ENCODE measurements at places on chromosomes 2 and 18. TPM values are rescaled to one million over a fixed set of nuclear protein-coding genes. Genes with fewer than 3 reads are reported as not detected.
A peak's percentile ranks its signal among the peaks of the same experiment; 100 is the strongest.

The GAREM2 gene
- 0.66 TPM for total RNA-seq

The MAL gene
- not detected for total RNA-seq

The VPS4B gene
- 48.0 TPM for total RNA-seq

The ESPNL gene
- total RNA-seq = 1.3 TPM

The TRABD2A gene
- total RNA-seq = 14.4 TPM

The SCYGR1 gene
- not detected for total RNA-seq

The KIDINS220 gene
- 91.7 TPM for total RNA-seq

The NGEF gene
- total RNA-seq = under 0.01 TPM

The RTP5 gene
- total RNA-seq = not detected

The HK2 gene
- total RNA-seq = 19.3 TPM

- H3K27ac ChIP-seq = no peak overlapping the region
- H3K36me3 ChIP-seq = no peaks in the 10 kb centered on the region
- no peaks in the 10 kb centered on the region for H3K4me1 ChIP-seq
- no peak overlapping the region for H3K4me3 ChIP-seq
- no peaks in the 10 kb centered on the region for H3K27me3 ChIP-seq
Observed at GRCh38 chr2:55063226-55063625, 13.0 kb upstream of the RTN4 start.

- H3K27ac ChIP-seq = no peak overlapping the region
- DNase-seq = peak; percentile 25
- H3K27me3 ChIP-seq = no peaks in the 10 kb centered on the region
- no peaks in the 10 kb centered on the region for H3K36me3 ChIP-seq
Observed at GRCh38 chr2:160465002-160465401, 28.6 kb downstream of the RBMS1 start.

DNA sequence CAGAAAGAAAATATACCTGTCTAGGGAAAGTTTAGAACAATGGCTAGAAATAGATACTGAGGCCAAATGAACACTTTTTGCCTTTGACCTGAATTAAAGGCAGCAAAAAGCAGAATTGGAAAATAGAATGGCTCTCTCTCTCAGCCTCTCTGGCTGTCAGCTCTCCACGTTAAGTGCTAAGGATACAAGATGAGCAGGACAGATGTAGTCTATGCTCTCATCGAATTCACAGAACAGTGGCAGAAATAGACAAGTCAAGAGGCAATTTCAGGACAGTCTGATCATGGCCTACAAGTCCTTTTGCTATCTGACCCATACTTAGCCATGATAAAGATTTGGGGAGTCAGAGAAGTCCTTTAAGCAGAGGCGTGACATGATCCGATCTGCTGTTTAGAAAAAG, 120.2 kb upstream of the CREB1 start:
- H3K36me3 ChIP-seq = no peaks in the 10 kb centered on the region
- no peaks in the 10 kb centered on the region for H3K27me3 ChIP-seq
- no peak for DNase-seq

DNA sequence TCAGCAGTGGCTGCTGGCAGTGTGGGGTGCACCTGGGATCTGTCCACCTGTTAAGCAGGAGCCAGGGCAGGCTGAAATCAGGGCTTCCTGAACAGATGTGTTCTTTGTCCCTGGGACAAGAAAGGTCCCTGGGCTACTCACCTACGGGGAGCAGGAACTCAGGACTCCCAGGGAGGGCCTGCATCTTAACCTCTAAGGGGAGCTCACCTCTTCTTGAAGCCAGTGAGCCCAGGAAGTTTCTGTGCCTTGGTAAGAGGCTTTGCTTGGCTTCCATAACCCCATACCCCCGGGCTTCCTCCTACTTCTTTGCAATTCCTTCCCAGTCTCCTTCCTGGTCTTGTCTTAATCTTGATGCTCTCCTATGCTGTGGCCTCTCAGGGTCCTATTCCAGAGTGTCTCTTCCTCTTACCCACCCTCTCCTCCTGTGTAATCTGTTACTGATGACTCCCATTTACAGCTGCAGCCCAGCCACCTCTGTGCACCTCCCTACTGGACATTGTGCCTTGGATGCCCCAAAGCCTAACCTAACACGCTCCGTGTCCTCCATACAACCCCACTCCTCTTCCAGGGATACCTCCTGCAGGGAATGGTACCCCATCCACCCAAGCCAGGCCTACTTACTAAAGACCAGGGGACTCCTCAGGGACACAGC, 55.7 kb upstream of the MAPRE3 start:
- no peak overlapping the region for H3K27ac ChIP-seq
- no peak for DNase-seq
- H3K4me1 ChIP-seq = no peaks in the 10 kb centered on the region
- peaks cover 50% of the 10 kb centered on the region for H3K27me3 ChIP-seq
- H3K36me3 ChIP-seq = no peaks in the 10 kb centered on the region

- H3K4me3 ChIP-seq = no peak overlapping the region
- no peaks in the 10 kb centered on the region for H3K27me3 ChIP-seq
- DNase-seq = no peak
- no peaks in the 10 kb centered on the region for H3K36me3 ChIP-seq
- peaks cover 3% of the 10 kb centered on the region for H3K4me1 ChIP-seq
Observed at GRCh38 chr2:36348721-36349120, 6.9 kb upstream of the CRIM1 start.

DNA sequence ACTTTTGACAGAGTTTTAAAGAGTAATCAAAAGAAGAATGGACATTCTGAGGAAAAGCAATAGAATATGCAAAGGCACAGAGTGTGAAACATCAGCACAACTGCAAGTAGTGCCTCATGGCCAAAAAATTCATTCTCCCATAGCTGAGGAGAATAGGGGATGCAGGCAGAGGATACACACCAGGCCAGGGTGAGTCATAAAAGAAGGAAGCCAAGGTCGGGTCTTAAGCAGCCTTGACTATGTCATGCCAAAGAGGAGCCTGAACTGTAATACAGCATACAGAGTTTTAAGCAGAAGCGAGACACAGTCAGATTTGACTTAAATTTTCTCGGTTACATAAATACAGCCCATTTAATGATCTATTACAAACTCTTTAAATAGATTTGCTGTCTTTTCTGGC, 165.0 kb downstream of the LNPK start:
- DNase-seq = peak; percentile 96
- no peaks in the 10 kb centered on the region for H3K36me3 ChIP-seq
- H3K27me3 ChIP-seq = no peaks in the 10 kb centered on the region
- H3K4me3 ChIP-seq = no peak overlapping the region
- H3K27ac ChIP-seq = no peak overlapping the region

GRCh38 chr18:35376393-35376741, 770 bp downstream of the ZNF396 start:
- no peak overlapping the region for H3K27ac ChIP-seq
- H3K4me1 ChIP-seq = peaks cover 6% of the 10 kb centered on the region
- H3K4me3 ChIP-seq = peak overlapping the region; percentile 62

GRCh38 chr2:193303464-193303863, 1108.7 kb upstream of the TMEFF2 start:
- no peaks in the 10 kb centered on the region for H3K4me1 ChIP-seq
- no peak overlapping the region for H3K4me3 ChIP-seq
- H3K36me3 ChIP-seq = no peaks in the 10 kb centered on the region
- no peaks in the 10 kb centered on the region for H3K27me3 ChIP-seq
- no peak for DNase-seq
- H3K27ac ChIP-seq = no peak overlapping the region

DNA sequence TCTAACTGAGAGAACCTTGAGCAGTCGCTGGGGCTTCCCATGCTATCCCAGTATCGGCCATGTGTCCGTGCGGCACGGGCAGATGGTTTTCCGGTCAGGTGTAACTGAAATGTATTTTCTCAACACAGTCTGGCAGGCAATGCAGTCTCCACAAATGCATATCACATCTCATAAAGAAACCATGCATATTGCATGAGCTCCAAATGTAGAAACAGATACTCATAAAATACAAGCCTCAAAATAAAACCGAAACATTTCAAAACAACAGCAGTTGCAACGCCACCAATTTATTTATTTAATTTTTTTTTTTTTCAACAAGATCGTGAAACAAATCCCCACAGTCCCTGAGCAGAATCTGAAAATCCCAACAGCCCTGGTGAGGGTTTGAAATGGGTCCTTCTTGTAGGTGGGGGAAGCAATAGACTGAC, 299.4 kb downstream of the LPIN1 start:
- no peaks in the 10 kb centered on the region for H3K36me3 ChIP-seq
- no peak overlapping the region for H3K4me3 ChIP-seq
- DNase-seq = no peak
- H3K4me1 ChIP-seq = peaks cover 9% of the 10 kb centered on the region

DNA sequence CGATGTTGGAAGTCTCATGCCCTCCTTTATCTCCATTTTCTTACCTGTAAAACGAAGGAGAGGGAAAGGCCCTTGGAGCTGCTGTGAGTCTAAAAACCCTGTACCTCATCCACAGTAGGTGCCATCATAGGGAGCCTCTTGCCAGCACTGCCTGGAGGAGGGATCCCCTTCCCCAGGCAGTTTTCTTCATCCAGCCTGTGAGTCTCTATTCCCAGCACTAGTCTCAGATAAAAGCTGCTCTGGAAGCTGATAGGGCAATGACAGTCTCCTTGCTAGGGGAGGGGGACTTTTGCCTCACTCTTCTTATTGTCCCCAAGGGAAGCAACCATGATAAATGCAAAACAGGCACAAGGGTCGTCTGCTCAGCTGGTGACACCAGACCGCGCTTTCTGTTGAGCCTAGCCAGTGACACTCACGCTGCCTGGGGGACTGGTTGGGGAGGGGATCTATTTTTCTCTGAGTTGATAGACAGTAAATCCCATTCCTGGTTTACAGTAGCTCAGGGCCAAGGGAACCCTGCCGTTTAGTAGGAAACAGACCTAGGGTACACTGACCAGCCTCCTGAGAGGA, 139.5 kb upstream of the NABP1 start:
- H3K4me3 ChIP-seq = no peak overlapping the region
- no peaks in the 10 kb centered on the region for H3K36me3 ChIP-seq
- H3K27me3 ChIP-seq = no peaks in the 10 kb centered on the region

DNA sequence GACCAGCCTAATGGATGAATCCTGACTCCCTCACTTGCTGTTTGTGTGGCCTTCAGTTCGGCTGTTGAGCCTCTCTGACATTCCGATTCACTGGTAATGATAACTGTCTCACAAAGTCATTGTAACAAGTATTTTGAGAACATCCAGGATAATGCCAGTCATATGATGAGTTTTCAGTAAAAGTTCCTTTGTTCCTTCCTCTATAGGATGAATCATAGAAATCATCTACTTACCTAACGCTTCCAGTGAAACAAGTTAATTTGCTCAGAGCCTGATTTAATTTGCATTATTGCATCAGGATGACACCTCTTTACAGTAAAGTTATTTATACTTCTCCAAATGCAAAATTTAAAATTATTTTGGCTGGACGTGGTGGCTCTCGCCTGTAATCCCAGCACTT, 32.0 kb downstream of the RAB31 start:
- DNase-seq = no peak
- no peaks in the 10 kb centered on the region for H3K27me3 ChIP-seq
- peaks cover 17% of the 10 kb centered on the region for H3K4me1 ChIP-seq
- no peak overlapping the region for H3K4me3 ChIP-seq

- DNase-seq = no peak
- no peak overlapping the region for H3K27ac ChIP-seq
- no peak overlapping the region for H3K4me3 ChIP-seq
- no peaks in the 10 kb centered on the region for H3K27me3 ChIP-seq
Observed at GRCh38 chr2:118264232-118264990, 176.1 kb downstream of the INSIG2 start.

- H3K4me1 ChIP-seq = no peaks in the 10 kb centered on the region
- no peak for DNase-seq
- no peak overlapping the region for H3K4me3 ChIP-seq
- H3K27ac ChIP-seq = no peak overlapping the region
- no peaks in the 10 kb centered on the region for H3K36me3 ChIP-seq
Observed at GRCh38 chr2:113707106-113707505, 49.3 kb downstream of the SLC35F5 start.

GRCh38 chr18:2337552-2338141, 233.7 kb downstream of the METTL4 start:
- H3K36me3 ChIP-seq = no peaks in the 10 kb centered on the region
- H3K4me3 ChIP-seq = no peak overlapping the region
- peak; percentile 50 for DNase-seq
- H3K27me3 ChIP-seq = no peaks in the 10 kb centered on the region

- DNase-seq = no peak
- H3K36me3 ChIP-seq = no peaks in the 10 kb centered on the region
- no peak overlapping the region for H3K4me3 ChIP-seq
- H3K4me1 ChIP-seq = no peaks in the 10 kb centered on the region
- H3K27ac ChIP-seq = no peak overlapping the region
- no peaks in the 10 kb centered on the region for H3K27me3 ChIP-seq
Observed at GRCh38 chr2:8067784-8068336, 614.0 kb upstream of the ID2 start.

GRCh38 chr2:134074619-134075018, 179.3 kb upstream of the MGAT5 start:
- H3K4me1 ChIP-seq = no peaks in the 10 kb centered on the region
- no peak overlapping the region for H3K4me3 ChIP-seq
- H3K27ac ChIP-seq = no peak overlapping the region
- H3K36me3 ChIP-seq = no peaks in the 10 kb centered on the region

GRCh38 chr2:214550786-214551185, 139.9 kb downstream of the VWC2L start:
- DNase-seq = no peak
- no peaks in the 10 kb centered on the region for H3K27me3 ChIP-seq
- H3K27ac ChIP-seq = no peak overlapping the region
- no peak overlapping the region for H3K4me3 ChIP-seq
- no peaks in the 10 kb centered on the region for H3K36me3 ChIP-seq

DNA sequence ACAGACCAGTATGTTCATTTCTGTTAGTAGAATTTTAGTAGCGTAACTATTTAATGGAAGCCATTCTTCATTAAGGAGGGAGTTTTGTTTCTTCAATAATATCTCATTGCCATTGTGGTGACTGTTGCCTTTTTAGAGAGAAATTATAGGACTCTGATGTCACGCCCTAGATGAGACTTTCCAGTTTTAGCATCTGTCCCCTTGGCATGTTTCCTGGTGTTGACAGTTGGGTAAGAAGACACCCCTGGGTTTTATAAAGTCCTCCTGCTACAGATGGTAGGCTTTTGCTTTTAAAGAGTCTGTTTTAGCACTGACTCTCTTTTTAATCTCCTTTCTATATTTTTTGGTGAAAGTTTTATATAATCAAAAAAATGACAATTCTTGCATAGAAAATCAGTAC, 41.9 kb downstream of the KCNJ3 start:
- no peak for DNase-seq
- H3K36me3 ChIP-seq = no peaks in the 10 kb centered on the region
- no peaks in the 10 kb centered on the region for H3K27me3 ChIP-seq
- H3K4me1 ChIP-seq = no peaks in the 10 kb centered on the region
- no peak overlapping the region for H3K27ac ChIP-seq
- H3K4me3 ChIP-seq = no peak overlapping the region

- peaks cover 2% of the 10 kb centered on the region for H3K4me1 ChIP-seq
- H3K27ac ChIP-seq = no peak overlapping the region
- peak; percentile 88 for DNase-seq
Observed at GRCh38 chr2:158953454-158953853, 15.0 kb upstream of the TANC1 start.

- H3K4me3 ChIP-seq = no peak overlapping the region
- H3K27me3 ChIP-seq = no peaks in the 10 kb centered on the region
- DNase-seq = no peak
- H3K36me3 ChIP-seq = no peaks in the 10 kb centered on the region
- H3K27ac ChIP-seq = no peak overlapping the region
- no peaks in the 10 kb centered on the region for H3K4me1 ChIP-seq
Observed at GRCh38 chr2:113180131-113180946, 6.6 kb downstream of the PSD4 start.

GRCh38 chr18:12296457-12296856, 11.6 kb upstream of the TUBB6 start:
- no peak overlapping the region for H3K27ac ChIP-seq
- H3K4me1 ChIP-seq = no peaks in the 10 kb centered on the region
- H3K4me3 ChIP-seq = no peak overlapping the region
- no peaks in the 10 kb centered on the region for H3K27me3 ChIP-seq

Measured in fibroblast of lung (primary cell).